ENCODE measurements at places on chromosomes 11 and 22.

GRCh38 chr11:1207401-1208143 is 15.3 kb upstream of the MUC5B start:
- no peak for DNase-seq

DNA sequence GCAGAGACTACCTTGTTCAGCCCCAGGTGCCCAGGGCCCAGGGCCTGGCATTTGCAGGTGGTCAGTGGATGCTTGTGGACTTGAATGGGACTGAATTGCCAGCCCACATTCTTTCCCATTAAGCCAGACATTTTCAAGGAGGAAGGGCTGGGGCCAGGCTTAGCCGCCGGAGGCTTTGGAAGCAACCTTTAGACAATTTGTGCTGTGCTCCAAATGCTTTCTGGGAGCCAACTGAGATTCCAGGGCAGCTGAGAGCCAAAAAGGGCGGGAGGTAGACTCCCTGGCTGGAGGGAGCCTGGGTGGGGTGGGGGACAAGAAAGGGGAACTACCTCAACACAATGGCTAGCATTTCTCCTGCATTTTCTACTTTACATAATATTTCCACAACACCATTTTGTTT is 54.8 kb upstream of the TIMP3 start:
- DNase-seq: no peak

DNA sequence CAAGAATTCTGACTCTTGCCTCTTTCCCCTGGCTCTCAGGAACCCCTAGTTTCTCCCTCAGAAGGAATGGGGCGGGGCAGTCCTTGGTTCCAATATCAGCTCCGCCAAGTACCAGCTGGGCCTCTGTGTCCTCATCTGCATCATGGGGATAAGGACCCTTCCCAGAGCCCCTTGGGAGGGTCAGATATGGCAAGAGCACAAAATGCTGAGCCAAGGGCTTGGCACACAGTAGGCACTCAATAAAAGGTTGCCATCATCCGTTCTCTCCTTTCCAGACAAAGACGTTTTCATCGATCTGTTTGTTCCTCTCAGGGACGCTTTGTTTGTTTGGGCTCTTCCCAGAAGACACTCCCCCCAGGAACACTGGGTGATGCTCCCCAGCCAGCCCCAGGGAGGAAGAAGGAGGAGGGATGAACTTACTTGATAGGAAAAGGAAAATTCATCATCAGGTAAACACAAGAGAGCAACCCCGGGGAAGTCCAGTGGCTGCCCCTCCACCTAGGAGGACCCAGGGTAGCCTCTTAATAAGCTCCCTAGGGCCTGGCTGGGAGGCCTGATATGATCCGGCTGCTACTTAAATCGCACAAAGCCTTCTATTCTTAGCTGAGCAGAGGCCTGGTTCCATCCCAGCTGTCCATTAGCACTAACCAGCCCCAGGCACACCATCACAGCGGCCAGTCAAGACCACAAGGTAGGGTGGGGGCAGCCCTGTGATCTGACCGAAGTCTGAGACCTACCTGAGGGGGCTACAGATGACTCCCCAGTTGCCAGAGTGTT is 19.6 kb downstream of the GDPD5 start:
- no peak for DNase-seq

GRCh38 chr11:64541131-64541530 is 49.9 kb upstream of the SLC22A12 start:
- DNase-seq: no peak

DNA sequence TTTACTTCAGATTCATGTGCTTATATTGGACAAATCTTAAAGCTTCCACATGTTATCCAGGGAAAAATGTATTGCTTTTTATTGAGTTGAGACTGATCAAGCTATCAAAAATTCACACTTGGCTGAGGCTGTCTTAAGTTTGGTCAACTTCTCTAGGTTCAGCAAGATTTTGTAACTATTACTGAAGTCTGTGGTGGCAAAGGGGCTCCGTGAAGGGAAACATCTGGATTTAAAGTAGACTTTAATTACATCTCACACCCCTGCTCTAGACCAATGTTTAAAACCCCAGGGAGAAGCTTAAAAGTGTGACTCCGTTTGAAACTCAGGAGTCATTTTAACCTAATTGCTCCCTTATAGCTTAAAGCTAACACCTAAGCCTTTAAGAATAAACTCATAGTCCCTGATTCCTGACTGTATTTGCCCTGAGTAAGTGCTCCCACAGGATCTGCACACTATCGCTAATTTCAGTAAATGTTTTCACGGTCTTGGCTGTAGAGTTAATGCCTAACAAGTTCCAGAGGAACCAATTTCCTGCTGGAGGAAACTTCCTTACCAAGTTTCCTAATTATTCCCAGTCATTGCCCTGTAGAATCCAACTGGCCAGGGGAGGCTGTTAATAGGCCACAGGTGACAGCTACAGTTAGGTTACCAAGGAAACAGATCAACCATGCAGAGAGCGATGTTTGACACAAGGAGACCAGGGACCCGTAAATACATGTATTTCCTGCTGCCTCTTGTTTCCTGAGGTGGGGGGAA is 40.5 kb downstream of the OR10A6 start:
- no peak for DNase-seq

- DNase-seq: peak; percentile 57
These were observed 51.3 kb upstream of the CD44 start for GRCh38 chr11:35087648-35088047.

GRCh38 chr22:26553056-26553752 is 36.7 kb downstream of the TPST2 start:
- DNase-seq: peak; percentile 92

DNA sequence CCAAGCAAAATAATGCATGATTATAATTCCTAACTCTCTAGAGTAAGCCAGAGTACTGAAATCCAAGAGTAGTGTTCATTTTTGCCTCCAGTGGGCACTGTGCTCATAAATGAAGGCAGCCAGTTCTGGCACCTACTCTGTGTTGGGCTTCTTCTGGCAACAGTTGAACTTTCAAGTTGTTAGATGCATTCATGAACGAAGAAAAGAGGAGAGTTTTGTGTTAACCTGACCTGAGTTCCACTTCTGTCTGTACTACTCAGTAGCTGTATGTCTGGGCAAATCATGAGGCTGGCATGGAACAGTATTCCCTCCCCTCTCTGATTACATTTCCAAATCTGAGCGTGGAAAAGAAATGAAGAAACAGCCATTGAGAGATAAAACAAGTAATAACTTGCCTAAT is 20.3 kb upstream of the TENM4 start:
- DNase-seq: peak; percentile 61

GRCh38 chr11:61960532-61960931 is 6.9 kb downstream of the FTH1 start:
- DNase-seq: no peak

- DNase-seq: no peak
These were observed 2.3 kb downstream of the TUBGCP6 start for GRCh38 chr22:50242406-50242949.

DNA sequence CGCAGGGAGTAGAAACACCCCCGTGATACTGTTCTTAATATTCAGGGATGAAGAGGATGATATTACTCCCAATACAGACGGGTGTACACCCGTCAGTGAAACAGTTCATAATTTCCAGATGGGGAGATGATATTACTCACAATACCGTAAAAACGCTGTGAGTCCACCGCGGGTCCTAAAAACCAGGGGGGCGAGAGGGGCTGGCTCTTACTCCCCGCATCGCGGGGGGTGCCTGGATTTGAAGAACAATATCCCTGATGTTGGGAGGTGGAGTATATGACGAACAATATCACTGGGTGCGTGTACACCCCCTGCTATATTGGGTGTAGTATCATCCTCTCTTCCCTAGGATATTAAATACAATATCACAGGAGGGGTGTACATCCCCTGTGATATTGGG is 20.5 kb upstream of the APOL5 start:
- DNase-seq: no peak

DNA sequence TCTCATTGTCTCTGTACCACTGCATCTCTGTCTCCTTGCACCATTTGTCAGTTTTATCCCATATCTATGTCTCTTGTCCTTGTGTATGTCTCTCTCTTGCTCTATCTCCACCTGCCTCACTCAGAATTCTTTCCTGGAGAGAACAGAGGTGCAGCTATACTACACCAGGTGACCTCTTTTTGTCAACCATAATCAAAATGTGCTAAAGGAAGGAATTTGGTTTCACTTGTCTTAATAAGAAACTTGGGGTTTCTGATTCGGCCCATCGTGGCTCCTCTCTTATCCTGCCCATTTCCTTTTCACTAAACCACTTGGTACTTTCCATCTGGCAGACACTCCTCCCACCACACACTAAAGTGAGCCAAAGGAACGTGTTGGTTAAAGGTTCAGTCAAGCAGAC is 2.0 kb upstream of the C11orf42 start:
- DNase-seq: no peak

DNA sequence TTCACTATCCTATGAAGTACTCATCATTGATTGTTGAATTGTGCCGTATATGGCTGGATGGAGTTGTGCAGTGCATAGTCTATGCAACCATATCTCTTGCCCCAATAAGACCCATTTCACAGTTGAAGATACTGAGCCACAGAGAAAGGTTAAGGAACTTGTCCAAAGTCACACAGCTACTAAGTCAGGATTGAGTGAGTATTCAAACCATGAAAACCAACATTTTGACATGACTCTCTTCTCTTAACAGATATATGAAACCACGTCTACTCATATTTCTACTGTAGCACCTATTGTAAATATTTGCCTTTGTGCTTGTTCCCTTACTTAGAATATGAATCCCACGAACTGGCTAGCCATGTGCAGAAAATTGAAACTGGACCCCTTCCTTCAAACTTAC is 58.1 kb downstream of the MAML2 start:
- no peak for DNase-seq

GRCh38 chr11:19696073-19696472 is 16.6 kb upstream of the NAV2 start:
- no peak for DNase-seq

GRCh38 chr11:111846063-111846462 is 25.3 kb downstream of the ALG9 start:
- DNase-seq: peak; percentile 49

DNA sequence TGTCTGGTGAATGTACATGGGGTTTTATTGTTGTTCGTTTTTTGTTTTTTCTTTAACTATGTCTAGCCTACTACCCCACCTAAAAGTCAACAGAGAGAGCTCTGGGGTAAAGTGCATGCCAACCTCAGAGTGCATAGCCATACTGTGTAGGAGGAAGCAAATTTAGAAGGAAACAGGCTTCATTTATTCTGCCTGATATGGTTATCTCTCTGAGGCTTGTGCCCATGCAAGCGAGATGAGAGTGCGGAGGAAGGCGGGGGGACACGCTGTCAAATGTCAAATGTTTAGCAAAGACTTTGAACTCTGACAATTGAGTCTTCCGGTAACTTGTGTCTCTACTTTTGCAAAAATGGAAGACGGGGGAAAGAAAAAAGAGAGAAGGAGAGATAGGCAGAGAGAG is 295.5 kb downstream of the ETS1 start:
- DNase-seq: no peak

DNA sequence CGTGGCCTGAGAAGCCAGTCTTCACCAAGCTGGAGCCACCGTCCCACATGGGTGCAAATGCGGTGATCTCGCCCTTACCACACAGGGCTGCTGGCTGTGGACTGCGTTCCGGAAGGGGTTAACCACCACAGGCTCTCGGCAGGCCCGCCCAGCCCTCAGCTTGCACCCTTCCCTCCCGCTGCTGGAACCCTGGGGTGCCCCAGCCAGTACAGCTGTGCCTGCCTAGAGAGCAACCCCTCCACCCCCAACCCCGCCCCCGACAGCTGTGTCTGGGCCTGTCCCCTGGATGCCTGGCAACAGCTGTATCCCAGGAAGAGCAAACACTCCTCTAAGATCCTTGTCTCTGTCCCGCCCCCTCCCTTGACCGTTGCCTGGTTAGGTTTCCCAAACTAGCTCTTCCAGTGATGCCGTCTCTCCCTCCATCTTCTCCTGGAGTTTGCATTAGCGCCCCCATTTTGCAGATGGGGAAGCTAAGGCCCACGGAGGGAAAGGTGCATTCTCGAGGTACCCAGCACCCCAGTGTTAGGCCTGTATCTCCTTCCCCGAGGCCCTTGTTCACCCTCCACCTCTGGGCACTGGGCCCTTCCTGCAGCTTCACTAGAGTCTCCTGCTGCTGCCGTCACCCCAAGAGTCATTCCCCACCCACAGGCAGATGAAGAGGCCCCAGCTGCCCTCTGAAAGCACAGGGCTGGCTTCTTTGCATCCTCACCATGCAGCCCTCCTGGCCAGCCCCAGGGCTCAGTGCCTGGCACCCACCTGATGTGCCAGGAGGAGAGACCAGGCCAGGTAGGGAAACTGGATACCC is 12.6 kb upstream of the COX8A start:
- DNase-seq: peak; percentile 42

DNA sequence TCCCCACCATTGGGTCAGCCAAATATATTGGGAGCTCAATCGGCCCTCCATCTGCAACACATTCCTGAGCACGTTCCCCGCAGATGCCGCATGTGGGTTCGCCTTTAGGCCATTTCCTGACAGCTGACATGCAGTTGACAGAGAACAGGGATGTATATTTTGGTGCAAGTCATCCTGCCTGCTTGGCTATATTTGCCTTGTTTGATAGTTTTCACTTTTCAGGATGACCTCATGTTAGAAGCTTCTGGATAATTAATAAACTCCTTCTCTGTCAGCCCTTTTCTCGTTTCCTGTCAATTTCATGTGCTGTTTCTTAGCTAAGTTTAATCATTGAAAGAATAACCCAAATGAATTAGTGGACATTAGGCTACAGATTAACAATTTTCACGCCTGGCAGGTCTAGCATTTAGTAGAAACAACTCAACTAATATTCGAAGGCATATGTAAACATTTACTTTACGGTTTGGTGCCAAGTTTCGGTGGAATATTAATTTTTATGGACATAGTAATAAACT is 105.8 kb upstream of the SLC5A12 start:
- peak; percentile 80 for DNase-seq

GRCh38 chr11:74675761-74676160 is 55.5 kb downstream of the CHRDL2 start:
- DNase-seq: no peak

DNA sequence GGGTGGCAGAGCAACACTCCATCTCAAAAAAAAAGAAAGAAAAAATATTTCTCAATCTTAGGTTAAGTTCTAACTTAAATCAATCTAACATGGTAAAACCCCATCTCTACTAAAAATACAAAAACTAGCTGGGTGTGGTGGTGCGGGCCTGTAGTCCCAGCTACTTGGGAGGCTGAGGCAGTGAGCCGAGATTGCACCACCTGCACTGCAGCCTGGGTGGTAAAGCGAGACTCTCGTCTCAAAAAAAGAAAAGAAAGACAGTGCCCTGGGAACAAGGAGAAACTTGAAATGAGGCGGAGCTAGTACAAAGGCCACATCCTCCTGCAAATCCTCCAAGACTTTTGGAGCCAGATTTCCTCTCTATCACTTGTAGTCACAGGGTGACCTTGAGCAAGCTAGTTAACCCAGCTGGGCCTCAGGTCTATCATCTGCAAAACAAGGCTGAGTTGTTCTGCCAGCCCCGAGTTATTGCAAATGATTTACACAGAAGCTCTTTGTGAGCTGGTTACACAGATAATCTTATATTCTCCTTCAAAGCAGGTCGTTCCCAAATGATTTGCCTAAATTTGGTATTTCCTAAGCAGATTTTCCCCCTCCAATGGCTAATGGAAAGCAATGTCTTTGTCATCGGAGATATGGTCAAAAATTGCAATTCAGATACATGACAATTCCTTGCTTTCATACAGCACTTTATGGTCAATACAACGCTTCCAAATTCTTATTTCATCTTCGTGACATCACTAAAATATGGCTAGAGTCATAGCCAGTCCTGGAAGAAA is 1.9 kb downstream of the ANKRD54 start:
- no peak for DNase-seq

- DNase-seq: no peak
These were observed 86.5 kb downstream of the WNT11 start for GRCh38 chr11:76119779-76120178.

Measured in fibroblast of upper back skin (primary cell).